ENCODE measurements at places on chromosomes 16 and 17.

DNA sequence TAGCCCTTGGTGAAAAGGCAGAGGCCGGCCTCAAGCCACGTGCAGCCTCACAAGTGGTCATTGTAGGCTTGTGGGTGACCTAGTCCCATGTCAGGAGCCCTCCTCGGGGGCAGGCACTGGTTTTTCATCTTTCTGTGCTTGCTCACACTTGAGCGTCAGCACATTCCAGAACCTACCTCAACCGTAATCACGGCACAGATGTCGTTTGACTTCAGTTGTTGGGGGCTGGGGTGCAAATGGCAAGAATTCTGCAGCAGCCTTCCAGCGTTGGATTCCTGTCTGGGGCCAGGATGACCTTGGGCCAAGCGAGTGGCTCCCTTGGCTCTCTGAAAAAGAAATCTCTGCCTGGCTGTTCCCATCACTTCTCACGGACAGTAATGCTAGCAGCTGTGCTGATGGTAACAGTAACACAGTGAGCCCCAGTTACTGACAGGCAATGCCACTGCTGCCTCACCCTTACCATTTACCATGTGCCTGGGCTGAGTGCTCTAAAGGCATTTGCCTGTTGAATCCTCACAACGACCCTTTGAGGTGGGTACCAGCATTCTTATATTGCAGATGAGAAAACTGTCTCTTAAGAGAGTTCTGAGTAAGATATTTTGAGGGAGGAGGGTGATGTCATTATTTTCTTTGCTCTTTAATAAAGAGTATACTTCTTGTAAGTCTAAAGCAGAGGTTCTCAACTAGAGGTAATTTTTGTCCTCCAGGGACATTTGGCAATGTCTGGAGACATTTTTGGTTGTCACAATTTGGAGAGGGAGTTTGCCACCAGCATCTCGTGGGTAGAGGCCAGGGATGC lies 46.5 kb downstream of the KSR1 start:
- peak; percentile 78 for DNase-seq

- no peak for DNase-seq
Observed at GRCh38 chr17:17200831-17201230, 5.3 kb downstream of the PLD6 start.

DNA sequence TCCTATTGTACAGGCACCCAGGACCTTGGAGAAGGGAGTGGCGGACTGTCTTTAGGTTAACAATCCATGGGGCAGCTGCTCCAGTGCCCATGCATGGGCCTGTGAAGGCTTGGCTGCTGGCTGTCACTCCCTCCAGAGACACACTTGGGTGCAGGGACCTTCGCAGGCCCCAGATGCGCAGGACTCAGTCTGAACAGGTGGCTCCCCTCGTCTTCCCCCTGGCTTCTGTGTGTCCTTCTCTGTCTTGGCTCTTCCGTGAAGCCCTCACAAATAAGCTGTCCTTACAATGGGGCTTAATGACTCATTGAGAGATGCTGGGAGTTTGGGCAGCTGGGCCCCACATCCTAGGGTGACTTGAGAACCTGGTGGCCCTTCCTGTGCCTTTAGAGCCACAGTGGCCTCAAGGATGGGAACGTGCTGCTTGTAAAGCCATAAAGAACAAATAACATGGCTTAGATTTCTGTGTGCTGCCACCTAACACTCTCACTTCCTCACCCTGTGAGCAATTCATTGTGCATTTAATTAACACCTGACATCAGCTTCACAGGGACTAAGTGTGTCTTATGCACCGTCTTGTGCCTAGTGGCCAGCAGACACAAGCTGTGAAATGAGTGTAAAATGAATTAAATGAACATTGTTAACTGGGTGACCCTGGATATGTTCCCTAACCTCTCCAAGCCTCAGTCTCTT lies 340.7 kb downstream of the SNX29 start:
- DNase-seq, result no peak

DNA sequence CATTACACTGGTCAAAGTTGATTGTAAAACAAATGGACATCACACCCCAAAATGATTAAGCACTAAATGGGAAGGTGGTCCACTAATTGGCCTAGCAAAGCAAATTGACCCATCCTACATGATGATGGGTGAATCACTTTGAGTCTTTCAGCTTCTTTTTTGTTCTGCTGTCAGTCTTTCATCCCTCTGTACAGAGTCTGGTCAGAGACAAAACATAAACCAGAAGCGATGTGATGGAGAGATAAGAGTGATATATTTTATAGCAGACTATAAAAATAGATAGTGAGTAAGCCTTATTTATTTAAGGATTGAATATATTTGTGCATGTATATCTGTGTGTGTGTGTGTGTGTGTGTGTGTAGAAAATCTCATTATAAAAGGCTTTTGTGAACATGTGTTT lies 618.4 kb upstream of the SOX9 start:
- DNase-seq, result no peak

DNA sequence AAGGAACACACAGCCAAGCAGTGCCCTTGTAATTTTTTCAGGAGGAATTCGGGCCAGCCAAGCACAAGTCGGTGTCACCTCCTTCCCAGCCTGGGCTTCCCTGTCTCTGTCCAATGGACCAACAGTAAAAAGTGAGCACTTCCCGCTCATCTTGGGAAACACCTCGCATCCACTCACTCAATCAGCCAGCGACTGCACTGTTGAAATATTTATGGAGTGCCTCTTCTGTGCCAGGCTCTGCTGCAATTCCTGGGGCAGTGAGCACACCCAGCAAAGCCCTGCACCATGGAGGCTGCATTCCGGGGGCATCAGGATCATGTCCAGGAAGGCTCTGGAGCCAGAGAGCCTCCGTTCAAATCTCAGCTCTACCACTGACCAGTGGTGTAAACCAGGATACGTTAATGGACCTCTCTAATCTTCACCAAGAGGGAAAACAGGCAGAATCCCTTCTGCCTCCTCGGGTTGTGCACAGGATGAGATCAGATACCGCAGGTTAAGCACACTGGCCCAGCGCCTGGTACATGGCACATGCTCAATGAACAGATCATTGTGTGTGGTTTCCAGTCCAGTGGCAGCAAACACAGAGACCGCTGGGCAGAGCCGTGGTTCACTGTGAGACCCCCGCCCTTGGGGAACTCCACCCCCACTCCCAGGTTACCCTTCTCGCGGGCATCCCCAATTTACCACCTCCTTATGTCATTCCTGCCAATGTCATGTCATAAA lies 194.3 kb downstream of the ZNF423 start:
- no peak for DNase-seq

GRCh38 chr17:78828470-78829185 lies 12.0 kb downstream of the USP36 start:
- peak; percentile 73 for DNase-seq

- peak; percentile 24 for DNase-seq
Observed at GRCh38 chr17:20263595-20263994, 203.7 kb downstream of the LGALS9B start.

- peak; percentile 62 for DNase-seq
Observed at GRCh38 chr17:12089809-12090384, 69.2 kb downstream of the MAP2K4 start.

DNA sequence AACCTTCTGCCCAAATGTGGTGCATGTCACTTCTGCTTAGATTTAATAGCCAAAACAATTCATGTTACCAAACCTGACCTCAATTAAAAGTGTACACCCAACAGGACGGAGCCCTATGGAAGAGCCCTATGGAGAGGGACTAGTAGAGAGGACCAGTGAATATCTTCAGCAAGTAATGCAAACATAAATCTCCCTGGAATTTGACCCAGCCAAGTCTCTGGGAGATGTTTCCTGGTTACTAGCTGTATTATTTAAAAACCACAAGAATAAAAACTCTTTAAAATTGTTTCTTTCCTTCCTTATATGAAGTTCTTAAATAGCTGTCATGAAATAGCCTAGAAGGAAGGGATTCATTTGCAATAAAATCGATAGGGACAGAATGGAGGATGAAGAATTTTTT lies 255.8 kb downstream of the CDH11 start:
- peak; percentile 31 for DNase-seq

GRCh38 chr16:56743840-56744239 lies 13.9 kb downstream of the NUP93 start:
- peak; percentile 61 for DNase-seq
